ENCODE measurements at places on chromosomes 4 and X.
A peak's percentile ranks its signal among the peaks of the same experiment; 100 is the strongest.

DNA sequence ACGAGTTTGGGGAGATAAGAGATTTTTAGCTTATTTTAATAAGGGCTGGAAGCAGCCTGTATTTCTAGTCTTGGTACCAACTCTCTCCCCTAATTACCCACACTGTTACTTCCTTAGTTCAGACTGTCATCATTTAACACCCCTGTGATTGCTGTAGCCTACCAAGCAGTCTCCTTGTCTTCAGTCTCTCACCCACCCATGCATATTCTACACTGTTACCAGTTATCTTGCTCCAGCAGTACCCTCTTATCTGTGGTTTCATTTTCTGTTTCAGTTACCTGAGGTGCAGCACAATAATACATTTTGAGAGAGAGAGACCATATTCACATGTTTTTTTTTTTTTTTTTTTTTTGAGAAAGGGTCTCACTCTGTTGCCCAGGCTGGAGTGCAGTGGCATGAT is 80.2 kb downstream of the DIAPH2 start:
- DNase-seq: no peak

- DNase-seq: peak; percentile 69
These were observed 25.1 kb downstream of the XIAP start for GRCh38 chrX:123884809-123885408.

DNA sequence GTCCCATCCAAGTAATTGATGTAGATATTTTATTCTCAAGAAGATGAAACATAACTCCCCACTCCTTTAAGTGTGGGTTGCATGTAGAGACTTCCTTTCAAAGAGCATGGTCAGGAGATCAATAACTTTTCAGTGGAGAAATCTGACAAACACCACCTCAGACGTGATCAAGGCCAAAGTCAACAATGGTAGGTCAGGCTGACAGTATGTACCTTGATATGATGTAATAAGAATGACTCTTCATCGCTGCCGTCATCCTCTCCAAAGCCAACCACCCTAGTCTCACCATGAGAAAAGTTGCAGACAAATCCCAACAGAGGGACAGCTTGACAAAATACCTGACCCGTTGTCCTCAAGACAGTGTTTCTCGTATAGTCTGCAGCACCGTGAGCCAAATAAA is 67.3 kb upstream of the DHRSX start:
- no peak for DNase-seq

DNA sequence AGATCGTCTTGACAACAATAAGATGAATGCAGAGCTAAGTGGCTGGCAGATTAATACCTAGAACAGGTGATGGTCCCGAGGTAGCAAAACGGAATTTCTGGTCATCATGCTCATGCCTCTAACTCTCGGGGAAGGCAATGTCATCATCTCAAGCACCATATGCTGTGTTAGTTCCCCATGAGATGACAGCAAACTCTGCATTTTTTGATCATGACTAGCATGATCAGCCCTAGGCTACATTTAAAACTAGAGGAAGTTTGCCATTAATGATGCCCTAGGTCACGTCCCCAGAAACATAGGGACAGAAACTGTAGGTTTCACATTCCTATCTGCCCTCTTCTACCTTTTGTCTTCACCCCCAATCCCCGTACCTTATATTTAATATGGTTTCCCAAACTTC is 11.6 kb downstream of the LPAR4 start:
- DNase-seq: no peak
